Epithelial cell of esophagus (primary cell): ENCODE measurements at places on chromosomes 1 and 21.
A peak's percentile ranks its signal among the peaks of the same experiment; 100 is the strongest.

DNA sequence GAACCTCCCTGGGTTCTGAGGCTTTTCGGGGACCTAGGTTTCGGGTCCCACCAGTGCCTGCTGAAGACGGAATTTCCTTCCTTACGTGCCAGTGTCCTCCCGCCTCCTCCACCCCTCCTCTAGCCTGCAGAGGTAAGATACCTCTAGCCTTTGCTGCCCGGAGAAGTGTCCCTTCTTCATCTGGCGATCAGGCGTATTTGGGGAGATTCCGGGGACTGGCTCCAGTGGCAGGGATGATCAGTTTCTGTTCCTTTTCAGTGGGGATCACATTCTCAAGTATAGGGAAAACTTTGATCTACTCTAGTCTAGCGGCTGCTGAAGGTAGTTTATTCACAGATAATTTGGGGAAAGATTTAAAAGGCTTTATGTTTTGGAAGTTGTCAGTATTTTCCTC is 674 bp downstream of the CEP350 start:
- no peak for DNase-seq

GRCh38 chr1:26786437-26787380 is 1.0 kb upstream of the PIGV start:
- no peak for DNase-seq

- no peak for DNase-seq
These were observed 116.1 kb upstream of the GORAB start for GRCh38 chr1:170415710-170416372.

DNA sequence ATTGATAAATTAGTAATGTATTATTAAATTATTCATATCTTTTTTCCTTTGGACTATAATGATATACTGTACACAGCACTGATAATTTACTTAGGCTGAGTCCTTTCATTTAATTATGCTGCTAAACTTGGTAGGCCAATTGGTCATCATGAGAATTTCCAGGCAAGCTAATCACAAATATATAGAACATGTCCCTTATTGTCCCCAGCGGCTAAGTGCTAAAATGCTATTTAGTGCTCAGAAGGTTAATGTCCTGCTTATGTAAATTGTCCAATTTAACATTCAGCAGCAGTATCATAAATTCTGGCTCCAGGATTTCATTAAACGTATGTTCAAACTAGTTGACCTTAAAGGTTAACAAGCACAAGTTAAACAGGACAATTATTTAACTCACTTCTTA is 30.0 kb upstream of the RRP15 start:
- no peak for DNase-seq

GRCh38 chr1:97636941-97637340 is 283.9 kb downstream of the DPYD start:
- DNase-seq, result no peak

DNA sequence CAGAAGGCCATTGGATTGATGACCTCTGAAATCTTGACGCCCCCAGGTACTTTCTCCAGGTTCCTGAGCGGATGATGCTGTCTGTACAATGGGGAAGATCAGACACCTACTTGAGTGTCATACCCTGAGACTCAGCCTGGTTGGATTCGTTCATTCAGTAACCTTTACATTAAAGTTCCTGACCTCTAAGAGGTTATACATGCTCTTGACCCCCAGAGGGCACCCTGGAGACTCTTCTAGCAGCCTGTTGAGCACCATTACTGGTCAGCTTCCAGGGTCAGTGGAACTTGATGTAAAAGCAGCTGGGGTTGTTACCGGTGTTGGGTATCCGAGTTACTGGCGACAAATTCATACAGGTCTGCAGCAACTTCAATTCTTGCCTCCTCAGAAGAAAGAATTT is 114.3 kb upstream of the ZNF678 start:
- DNase-seq, result peak; percentile 33

GRCh38 chr1:182139496-182139895 is 78.0 kb upstream of the ZNF648 start:
- no peak for DNase-seq

DNA sequence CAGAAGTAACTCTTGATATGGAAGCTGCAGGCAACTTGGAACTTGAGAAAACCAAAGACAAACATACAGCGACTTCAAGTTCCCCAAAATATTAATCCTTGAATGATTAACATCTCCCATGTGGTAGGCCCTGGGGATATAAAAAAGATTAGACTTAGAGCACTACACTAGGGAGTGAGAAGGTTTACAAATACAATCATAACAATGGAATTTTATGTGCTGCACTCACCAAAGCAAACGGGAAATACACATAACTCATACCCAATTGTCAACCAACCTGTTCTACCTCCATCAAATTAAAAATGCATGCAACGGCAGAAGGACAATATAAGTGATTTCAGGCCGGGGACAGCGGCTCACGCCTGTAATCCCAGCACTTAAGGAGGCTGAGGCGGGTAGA is 3.7 kb downstream of the SMYD3 start:
- DNase-seq, result peak; percentile 93

DNA sequence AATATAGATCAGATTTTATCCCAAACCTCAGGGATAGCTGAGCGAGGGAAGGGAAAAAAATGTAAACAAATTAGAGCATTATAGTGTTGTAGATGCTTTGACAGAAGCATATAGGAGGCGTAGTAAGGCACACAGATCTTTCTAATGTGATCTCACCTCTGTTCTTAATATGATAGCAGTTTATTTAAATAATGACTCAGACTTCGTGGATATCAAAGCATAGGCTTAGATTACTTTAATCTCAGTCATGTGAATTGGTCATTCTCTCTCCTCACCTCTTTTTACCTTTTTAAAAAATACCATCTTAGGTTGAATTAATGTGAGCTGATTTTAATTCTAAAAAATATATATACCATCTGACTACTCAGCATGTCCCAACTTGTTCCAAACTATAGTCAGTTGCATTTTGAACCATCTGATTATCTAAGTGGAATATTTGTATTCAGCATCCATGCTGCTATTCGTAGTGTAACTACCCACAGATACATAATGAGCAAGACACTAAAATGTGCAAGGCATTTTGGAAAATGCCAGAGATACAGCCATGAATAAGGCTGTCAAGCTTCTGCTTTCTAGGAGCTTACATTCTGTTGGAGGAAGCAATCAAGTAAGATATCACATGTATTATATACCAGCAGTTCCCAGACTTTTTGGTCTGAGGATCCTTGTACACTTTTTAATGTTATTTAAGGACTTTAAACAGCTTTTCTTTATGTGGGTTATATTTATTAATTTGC is 76.7 kb downstream of the OSBPL9 start:
- peak; percentile 58 for DNase-seq

DNA sequence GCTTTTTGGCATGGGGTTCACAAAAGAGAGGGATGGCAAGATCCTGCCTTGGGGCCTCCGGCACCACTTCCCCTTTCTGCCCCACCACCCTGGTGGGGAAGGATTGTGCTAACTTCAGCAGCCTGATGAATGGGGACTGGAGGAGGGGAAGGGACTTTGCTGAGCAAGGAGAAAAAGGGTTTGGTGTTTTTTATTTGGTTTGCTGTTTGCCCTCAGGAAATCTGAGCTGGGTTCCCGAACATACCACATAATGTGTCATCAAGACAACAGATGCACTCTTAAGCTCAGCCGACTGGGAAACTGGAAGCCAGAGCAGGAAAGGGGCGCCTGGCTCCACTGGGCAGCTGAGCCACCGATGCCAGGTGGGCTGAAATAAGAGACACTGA is 19.8 kb downstream of the OLFML2B start:
- peak; percentile 86 for DNase-seq

- no peak for DNase-seq
These were observed 149.7 kb downstream of the PEX14 start for GRCh38 chr1:10624256-10625050.

DNA sequence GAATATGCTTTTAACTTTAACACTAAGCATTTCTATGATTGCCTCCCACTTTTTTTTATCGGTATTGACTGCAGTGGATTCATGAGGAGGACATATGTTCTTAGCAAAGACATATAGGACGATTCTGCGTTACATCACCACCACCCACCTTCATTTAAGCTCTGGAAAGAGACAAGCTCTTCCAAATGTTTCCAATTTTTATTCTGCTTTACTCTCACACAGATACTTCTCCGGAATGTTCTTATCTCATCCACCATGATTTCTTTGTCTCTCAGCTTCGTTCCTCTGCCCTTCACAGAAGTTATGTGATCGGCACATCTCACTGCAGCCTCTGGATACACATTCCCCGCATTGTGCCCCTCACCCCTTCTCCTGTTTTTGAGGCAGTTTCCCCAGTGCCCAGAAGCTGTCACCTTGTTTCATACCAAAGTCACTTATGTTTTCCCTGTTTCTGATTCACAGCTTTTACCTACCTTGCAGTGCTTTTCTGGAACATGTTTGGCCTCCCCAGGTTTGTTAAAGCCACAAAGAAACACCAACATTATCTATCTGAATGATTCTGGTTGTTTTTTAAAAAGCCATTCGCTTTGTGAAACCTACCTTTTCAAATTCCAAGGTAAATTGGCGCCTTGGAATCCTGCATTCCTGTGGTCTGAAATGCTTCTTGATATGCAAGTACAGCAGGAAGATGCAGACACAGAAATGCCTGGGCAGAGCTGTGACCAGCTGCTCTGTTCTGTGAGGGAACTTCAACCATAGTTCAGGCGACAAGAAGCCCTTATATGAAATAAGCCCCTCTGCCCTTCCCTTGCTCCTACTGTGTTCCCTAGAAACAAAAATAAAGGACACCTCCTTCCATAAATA is 1020.2 kb downstream of the TTLL7 start:
- DNase-seq, result peak; percentile 33

DNA sequence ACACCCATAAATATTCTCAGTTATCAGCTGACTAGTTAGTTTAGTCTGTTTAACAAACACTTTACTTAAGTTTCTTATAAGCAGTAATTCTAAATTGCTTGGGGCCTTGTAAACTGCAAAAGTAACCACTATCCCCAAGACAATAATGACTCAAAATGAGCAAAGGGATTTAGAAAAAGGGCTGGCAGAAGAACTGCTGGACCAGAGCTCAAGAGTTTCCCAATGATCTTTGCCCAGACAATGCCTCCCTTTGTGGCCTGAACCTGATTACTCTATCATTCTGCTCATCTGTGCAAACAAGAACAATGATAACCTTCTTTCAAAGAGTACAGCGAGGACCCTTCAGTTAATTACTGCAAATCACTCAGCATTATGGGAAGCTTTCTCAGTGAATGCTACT is 123.5 kb downstream of the TIAM1 start:
- peak; percentile 52 for DNase-seq

DNA sequence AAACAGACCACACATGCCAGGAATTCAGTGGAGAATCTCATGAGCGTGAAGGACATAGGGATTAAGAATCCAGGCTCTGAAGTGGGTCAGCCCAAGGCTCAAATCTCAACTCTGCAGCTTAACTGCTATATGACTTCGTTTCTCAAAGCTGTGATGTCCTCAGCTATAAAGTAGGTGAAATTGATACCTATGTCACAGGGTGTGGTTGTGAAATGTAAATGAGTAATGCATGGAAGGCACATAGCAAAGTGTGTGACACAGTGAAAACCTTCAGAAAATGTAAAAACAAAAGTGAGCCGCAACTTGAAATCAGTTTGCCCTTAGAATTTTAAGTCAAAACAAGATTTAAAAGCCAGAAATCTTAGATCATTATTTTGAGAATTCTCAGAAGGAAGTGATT is 145.7 kb upstream of the PRMT6 start:
- peak; percentile 72 for DNase-seq

- DNase-seq, result no peak
These were observed 41.1 kb downstream of the C1orf198 start for GRCh38 chr1:230827081-230827681.

DNA sequence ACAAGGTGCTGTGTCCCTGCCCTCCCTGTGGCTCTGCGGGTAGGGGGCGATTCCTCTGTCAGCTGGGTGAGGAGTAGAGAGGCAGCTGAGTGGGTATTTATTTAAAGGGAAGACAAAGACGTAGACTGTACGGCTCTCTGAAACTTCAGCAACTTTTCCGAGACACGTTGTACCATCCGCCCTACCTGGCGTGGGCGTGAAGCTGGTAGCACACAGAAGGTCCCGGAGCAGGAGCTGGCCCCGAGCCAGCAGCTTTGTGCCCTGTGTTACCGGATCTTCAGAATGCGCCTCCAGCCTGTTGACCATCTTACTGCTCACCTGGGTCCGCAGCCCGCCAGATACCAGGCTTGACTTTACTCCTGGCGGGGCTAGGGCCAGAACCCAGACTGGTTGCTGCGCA is 34.9 kb downstream of the PRKCZ start:
- DNase-seq, result peak; percentile 12

- no peak for DNase-seq
These were observed 78.1 kb upstream of the COX20 start for GRCh38 chr1:244757091-244757939.

- peak; percentile 51 for DNase-seq
These were observed 41.2 kb upstream of the CFAP298 start for GRCh38 chr21:32653326-32653901.

DNA sequence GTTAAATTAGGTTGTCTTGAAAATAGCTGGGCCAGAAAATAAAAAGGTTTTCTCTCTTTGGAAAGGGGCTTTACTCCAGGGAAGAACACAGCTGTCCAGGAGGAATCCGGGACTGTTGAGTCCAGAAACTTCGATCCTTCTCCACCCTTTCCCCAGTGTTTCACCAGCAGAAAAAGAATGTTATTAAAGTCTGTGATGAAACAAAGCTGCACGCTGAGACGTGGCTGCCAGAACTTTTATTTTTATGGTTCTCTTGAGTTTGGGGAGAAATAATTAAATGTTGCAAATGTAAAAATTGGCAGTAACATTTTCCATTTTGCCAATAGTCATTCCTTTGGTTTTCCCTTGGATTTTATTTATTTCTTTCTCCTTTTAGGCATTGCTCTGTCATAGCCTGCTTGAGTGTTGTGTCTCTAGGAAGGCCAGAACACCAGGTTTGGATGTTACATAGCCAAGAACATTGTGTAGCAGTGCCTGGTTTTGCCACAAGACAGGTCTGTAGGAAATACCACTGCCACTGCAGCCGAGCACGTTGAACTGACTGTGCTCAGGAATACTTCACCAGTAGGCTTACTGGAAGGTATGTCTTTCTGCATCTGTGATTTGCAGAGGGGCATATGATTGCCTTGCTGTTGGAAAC is 87.4 kb downstream of the ROR1 start:
- no peak for DNase-seq

DNA sequence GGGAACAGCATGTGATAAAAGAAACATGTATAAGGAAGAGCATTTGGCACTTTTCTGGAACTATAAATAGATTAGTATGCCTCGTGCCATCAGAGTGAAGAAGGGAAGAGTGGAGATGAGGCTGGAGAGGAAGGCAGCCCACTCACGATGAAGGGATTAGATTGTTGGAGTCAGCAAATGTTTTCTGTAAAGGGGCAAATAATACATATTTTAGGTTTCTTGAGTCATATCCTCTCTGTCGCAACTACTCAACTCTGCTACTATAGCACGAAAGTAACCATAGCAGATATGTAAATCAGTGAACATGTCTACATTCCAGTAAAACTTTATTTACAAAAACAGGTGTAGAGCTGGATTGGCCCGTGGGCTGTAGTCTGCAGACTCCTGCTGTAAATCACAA is 147.8 kb downstream of the TENT5C start:
- DNase-seq, result peak; percentile 50

DNA sequence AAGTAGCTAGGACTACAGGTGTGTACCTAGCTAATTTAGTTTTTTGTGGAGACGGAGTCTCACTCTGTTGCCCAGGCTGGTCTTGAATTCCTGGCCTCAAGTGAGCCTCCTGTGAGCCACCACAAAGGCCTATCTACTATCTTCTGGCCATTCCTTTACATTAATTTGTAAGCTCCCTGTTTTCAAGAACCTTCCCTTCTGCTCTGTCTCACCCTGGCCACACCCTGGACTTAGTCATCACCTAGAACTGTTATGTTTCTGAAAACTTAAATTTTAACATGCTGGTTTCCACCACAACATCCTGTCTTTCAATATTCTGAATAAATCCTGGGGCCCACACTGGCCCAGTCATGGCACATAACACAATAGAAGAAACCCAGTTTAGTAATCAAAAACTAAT is 4.9 kb upstream of the B4GALT3 start:
- DNase-seq, result peak; percentile 70
